ENCODE measurements at places on chromosomes 2 and 18.

DNA sequence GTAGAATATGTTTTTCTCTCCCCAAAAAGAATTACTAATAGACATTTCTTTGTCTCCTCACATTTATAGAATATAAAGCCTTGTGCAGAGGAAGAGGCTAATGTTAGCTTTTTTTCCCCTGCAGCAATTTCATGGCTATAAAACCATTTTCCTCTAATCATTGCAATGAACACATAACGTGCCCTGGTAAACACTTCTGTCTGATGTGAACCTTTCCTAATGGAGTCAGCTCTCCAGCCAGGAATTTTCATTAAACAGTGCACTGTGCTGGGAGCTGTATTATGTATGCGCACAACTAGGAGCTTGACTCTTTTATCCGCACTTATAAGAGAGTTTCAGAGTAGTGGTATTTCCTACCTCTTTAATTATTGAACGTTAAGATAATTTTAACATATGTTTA, 63.9 kb upstream of the SPATS2L start:
- DNase-seq, result no peak

- DNase-seq, result no peak
Measured at GRCh38 chr2:147420947-147421675, 423.7 kb upstream of the ACVR2A start.

GRCh38 chr2:187527262-187527661, 27.0 kb downstream of the TFPI start:
- DNase-seq, result no peak

DNA sequence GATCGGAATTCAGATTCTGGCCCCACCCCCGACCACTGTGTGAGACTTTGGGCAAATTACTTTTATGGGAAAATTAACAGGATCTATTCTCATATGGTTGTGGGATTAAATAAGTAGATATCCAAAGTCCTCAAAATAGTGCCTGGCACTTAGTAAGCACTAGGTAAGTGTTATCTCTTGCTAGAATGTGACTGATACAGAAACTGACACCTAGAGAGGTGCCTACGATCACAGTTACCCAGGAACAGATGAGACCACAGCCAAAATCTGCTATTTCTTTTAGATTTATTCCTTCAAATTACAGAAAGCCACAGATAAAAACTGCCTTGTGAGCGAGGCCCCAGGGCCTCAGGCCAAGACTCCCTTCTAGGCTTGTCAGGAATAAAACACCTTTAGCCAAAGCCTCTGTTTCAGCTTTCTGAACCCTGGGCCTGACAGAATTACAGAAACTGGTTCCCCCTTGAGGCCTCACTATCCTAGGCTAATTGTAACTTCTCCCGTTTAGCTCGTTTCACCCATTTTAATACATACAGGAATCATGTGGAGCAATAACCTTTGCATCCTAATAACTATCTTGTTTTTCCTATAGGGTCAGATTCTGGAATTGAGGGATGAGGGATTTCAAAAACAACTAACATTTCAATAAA, 22.3 kb upstream of the CHMP1B start:
- DNase-seq, result no peak

DNA sequence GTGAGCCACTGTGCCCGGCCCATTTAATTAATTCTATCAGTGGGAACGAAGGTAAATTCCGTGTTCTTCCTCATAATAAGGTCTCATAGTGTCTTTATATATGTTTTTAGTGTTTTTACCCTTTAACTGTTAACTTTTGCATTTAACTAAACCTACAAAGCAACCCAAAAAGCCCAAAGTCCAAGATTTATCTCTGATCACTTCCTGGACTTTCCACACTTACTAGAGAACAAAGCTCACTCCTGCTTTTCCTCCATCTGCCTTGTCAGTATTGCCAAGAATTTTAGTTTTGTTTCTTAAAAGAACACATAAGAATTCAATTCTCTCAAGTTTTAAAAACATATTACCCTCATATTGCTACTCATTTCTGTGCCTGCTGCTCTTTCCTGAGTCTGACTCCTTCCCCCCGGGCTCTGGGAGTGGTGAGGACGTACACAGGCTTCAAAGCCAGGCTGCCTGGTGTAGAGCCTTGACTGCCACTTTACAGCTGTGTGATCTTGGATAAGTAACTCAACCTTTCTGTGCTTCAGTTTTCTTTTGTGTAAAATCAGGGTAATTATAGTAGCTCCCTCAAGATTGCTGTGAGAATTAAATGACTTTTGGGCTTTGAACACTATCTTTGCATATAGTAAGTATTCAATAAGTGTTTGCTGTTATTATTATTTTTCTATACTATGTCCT, 24.9 kb upstream of the GPR155 start:
- DNase-seq, result no peak

Data from NCI-H1694 treated with DMSO at 0.1 percent for 48 hours (cell line).